Globus pallidus (tissue), 1 donor: ENCODE measurements at places on chromosomes 7 and 10.
A peak's percentile ranks its signal among the peaks of the same experiment; 100 is the strongest.

- DNase-seq: no peak
These were observed 64.2 kb upstream of the DKK1 start for GRCh38 chr10:52249850-52250395.

- DNase-seq: peak; percentile 61
These were observed 1.7 kb upstream of the PAX2 start for GRCh38 chr10:100743626-100744135.

DNA sequence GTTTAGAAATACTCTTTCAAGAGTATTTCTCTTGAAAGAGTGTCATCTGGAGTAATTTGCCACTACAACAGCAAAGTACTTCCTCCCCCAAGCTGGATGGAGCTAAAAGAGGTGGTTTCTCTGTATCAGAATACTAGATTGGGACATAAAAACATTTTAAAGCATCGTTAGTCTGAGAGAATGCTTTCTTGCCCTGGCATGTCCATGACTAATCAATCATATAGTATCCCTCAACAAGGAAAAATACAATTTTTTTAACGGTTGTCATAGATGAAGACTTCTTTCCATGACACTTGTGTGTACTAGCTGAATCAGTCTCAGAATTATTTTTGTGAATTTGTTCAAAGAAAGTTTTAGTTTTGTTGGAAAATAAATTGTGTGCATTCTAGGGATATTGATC, 237.9 kb downstream of the NEBL start:
- no peak for DNase-seq

DNA sequence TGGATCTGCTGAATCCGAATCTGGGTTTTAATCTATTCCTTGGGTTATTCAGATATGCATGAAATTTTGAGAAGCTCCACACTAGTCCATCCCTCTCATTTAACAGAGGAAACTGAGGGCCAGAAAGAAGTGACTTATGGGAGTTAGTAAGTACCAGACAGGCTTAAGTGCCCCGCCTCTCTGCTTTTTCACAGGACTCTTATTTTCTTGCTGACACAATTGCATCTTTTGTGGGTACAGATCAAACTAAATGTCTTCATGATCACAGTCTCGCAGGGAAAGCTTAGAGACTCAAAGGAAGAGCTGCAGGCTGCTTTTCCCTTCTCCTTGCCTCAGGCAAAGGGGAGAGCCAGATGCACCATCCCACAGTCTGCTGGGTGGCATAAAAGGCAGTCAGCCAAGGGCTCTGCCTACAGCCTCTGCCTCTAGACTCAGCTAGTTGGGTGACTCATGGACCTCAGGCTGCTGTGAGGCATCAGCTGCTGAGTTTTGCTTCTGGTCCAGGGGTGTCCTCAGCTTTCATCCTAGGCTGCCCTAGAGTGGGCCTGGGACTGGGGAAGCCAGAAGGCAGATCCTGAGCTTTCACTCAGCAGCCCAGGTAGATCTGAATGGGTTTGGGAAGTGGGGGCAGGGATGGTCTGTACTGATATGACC, 11.6 kb downstream of the GOLGA7B start:
- no peak for DNase-seq

DNA sequence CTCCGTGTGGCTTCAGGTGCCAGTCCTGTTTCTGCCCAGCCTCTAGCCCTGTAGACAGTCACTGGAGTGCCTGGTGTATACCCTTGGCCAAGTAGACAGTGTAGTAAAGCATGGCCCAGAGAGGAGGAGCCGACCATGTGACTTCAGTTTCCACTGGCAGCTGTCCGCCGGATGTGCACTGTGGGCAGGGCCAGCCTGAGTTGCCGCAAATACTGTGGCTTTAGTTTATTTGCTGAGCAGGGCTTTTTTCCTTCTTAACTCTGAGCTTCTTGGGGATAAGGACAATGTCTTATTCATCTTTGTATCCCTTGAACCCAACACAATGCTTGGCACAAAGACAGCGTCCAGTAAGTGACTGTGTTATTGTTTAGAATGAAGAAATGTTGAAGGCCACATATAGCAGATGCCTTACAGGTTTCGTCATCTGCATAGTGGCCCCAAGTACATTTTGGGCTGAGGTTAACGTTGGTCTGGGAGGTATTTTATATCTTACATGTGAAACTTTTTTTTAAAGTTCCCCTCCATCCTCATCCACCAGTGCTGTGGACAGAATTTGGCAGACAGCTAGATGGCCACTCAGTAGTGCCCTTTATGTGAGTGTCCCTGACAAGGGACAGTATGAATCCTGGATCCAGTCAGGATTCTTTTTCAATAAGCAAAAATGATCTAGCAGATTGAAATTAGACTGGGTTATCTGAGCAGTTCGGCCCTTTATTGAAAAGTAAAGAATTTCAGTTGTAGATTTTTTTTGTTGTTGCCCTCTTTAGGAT, 40.6 kb downstream of the CYP17A1 start:
- DNase-seq: peak; percentile 85

- DNase-seq: no peak
These were observed 10.5 kb downstream of the CALY start for GRCh38 chr10:133326223-133326551.

DNA sequence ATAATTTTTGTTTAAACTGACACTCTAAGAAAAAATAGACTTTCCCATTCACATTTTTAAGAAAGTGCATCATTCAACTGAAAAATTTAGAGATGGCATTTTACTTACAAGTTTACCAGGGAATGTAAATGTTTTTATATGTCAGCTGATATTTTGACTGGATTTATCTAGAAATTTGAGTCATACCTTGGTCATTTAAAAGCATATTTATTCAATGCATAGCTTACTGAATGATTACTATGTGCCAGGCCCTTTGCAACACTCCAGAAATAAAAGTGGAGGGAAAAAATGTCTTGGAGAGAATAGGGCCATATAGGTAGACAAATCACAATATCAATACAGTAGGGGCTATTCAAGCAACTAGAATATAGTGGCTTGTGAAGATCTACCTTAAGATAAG, 98.4 kb upstream of the FAM3C start:
- no peak for DNase-seq

GRCh38 chr10:1152386-1153250, 96.4 kb downstream of the WDR37 start:
- DNase-seq: no peak

GRCh38 chr7:150924369-150924781, 53.7 kb downstream of the KCNH2 start:
- no peak for DNase-seq

- DNase-seq: no peak
These were observed 16.7 kb downstream of the UBTD1 start for GRCh38 chr10:97515271-97515978.

DNA sequence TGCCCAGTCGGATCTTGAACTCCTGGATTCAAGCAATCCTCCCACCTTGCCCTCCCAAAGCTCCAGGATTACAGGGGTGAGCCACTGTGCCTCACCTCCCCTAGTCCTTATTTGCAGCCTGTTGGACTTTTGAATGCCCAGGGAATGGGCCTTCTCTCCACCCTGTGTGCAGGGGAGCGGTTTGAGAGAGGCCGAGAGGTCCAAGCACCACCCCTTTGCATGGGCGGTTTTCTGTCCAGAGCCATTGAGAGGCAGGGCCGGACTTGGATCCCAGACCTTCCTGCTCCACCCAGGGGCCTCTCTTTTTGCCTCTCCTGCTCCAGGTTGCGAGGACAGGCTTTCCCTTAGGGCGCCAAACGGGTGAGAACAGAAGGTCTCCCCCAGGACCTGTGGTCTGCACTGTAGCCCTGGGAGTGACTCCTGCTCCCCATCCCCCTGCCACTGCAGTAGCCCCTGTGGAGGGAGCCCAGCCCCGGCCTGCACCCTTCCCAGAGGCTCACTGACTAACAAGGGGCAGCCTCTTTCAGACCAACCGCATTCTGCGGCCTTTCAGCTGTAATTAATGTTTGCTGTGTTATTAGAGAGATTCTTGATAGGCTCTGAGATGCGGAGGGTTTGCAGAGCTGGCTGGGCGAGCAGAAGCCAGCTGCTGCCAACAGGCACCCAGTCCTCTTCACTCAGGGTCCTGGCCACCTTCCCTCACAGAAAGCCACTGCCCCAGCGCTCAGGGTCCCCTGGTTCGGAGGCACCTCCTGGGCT, 57.9 kb downstream of the ELFN1 start:
- DNase-seq: no peak

- no peak for DNase-seq
These were observed 26.1 kb downstream of the MYPN start for GRCh38 chr10:68135362-68135761.

DNA sequence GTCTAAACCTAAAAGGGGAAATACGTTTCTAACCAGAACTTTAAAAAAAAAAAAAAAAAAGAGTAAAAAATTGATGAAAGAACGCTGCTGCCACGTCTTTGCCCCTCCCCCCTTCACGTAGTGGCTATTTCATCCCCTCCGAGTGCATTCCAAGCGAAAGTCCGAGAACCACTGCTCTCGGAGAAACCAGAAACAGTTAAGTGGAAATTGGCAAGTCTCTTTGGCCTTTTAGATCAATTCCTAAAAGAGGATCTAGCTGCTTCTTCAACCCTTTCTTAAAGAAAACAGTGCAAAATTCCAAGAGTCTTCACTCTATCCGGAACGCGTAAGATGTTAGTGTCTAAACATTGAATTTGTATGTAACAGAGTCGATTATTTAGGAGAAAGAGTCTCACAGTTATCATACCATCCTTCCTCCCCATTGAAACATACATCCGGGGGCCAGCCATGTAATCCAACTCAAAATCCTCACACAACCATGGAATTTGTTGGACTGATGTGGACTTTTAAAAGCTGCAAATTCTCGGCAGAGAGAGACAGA, 1.1 kb downstream of the P4HA1 start:
- peak; percentile 72 for DNase-seq

GRCh38 chr10:17655567-17656146, 11.7 kb downstream of the STAM start:
- DNase-seq: no peak

DNA sequence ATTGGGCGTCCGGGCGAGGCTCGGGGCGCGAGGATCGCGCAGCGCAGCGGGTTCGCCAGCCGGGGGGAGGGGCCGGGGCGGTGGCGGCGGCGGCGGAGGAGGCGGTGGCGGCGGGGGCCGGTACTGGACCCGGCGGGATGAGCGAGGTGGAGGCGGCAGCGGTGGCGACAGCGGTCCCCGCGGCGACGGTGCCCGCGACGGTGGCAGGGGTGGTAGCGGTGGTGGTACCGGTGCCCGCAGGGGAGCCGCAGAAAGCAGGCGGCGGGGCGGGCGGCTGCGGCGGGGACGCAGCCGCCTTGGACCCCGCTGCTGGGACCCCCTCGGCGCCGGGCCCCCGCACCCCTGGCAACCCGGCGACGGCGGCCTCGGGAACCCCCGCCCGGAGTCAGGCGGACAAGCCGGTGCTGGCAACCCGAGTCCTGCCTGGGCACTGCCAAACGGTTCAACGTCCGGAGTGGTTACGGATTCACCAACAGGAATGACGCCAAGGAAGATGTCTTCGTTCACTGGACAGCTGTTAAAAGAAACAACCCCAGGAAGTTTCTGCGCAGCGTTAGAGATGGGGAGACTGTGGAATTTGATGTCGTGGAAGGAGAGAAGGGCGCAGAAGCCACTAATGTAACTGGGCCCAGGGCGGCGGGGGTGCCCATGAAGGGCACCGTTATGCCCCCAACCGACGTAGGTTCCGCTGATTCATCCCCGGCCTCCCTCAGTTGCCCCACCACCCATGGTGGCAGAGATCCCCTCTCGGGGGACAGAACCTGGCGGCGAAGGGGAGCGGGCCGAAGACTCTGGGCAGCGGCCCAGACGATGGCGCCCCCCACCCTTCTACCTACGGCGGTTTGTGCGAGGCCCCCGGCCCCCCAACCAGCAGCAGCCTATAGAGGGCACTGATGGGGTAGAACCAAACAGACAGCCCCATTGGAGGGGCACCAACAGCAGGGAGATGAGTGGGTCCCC, 100.3 kb upstream of the CPXM2 start:
- DNase-seq: no peak

DNA sequence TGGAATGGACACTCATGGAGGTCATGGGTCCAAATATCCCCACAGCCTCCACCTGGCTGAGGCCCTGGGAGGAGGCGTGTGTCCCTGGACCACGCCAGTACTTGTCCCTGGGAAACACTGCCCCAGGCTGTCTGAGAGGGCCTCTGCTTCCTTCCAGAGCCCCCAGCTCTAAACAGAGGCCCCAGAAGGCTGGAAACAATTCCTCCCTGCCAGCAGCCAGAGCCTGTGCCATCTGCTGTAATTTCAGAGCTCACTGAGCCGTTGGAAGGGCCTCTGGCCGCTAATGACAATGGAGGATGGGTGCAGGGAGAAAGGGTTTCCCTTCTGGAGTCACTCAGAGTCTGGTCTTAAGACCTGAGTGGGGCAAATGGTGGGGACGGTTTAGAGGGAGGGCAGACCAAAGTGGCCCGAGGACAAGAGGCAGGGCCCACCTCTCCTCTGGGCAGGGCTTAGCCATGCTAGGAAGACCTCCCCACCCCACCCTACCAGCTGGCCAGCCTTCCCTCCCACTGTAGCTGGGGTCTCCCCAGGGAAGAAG, 7.1 kb downstream of the CHAT start:
- DNase-seq: no peak

DNA sequence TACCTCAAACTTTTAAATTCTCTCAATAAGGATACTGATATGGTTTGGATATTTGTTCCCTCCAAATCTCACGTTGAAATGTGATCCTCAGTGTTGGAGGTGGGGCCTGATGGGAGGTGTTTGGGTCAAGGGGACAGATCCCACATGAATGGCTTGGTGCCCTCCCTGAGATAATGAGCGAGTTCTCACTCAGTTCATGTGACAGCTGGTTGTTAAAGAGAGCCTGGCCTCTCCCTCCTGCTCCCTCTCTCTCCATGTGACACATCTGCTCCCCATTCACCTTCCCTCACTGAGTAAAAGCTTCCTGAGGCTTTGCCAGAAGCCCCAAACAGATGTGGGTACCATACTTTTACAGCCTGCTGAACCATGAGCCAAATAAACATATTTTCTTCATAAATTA, 19.2 kb downstream of the ABCB4 start:
- DNase-seq: no peak

DNA sequence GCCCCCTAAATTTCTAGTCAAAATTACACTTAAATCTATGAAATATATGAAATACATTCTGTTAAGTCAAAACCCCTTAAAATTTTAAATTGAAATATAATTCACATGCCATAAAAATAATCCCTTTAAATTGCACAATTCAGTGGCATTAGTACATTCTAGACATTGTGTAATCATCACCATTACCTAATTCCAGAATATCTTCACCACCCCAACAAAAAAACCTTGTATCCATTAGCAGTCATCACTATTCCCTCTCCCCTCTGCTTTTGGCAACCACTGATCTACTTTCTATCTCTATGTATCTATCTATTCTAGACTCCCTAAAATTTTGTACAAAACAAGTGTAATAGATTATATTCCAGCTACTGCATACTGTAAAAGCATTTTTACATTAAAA, 261.2 kb downstream of the GLI3 start:
- DNase-seq: no peak

DNA sequence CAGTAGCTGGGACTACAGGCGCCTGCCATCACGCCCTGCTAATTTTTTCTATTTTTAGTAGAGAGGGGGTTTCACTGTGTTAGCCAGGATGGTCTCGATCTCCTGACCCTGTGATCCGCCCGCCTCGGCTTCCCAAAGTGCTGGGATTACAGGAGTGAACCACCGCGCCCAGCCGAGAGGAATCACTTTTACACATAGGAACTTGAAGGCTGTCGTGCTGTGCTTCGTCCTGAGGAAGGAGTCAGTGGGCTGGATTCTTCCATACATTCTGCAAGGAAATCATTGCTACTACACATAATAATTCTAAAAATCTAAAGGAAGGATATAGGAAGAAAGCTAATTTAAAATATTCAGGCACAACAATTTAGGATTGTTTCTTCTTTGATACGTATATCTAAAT, 48.8 kb upstream of the ZPBP start:
- DNase-seq: no peak

- no peak for DNase-seq
These were observed 14.5 kb downstream of the ANKIB1 start for GRCh38 chr7:92260248-92260781.
